Stimulated activated CD4-positive, alpha-beta T cell treated with anti-CD3 and anti-CD28 coated beads, Interleukin-4, amount 100 ng/mL, for 4 hours (primary cell): ENCODE measurements at places on chromosomes 5 and 9.

DNA sequence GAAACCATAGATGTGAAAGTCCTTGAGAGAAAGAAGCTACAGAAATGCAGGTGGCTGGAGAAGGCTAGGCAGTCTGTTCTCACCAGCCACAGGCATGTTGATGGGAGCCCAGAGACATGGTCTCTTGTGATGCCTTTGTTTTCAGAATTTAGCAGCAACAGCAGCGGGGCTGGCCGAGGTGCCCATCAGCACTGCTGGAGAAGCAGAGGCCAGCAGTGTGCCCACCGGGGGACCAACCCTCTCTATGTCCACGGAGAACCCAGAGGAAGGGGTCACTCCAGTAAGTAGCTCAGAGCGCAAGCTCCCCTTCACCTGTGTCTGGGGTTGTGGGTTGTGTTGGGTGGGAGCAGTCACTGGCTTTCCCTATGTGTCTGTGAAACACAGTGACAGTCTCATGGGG, 59.6 kb downstream of the COL15A1 start:
- no peak for DNase-seq

DNA sequence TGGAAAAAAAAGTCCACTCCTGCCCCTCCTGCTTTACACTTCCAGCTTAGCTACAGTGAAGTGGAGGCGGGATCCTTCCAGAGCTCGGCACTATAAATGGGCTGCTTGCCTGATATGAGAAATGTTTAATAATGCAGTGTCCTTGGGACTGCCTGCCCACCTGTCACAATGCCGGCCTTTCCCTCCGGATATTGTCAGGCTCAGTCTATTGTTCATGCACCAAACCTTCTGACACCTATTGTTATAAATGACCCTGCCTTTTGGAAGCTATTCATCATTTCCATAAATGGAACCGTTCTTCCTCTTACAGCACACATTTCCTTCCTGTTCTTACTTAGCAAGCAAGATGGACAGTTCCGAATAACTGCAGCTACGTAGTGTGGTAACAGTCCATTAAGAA, 146.3 kb downstream of the DMAC1 start:
- no peak for DNase-seq

GRCh38 chr9:88187631-88188030, 49.4 kb upstream of the SPATA31C2 start:
- no peak for DNase-seq

DNA sequence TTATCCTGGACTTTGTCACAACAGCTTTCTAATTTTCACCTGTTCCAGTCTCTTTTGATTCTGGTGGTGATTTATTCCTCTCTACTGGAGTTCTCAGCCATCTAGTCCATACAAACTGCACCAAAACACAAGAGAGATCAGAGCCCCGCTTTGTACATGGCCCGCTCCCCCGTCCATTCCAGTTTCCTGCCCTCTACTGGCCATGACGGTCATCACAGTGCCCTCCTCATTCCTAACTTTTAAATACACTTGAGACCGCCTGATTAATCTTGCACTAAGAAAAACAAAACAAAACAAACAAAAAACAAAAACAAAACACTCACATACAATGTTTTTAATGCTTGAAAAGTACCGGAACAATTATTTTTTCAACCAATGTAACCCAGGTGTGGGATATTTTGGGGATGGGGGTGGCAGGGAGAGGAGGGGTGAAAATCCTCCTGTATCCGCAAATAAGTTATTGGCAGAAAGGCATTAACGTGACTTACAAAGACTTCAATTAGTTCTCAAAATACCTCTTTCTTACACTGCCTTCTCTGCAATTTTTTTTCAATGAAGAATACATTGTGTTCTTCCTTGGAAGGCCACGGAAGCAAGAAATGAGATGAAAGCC, 84.8 kb upstream of the PAM start:
- no peak for DNase-seq

GRCh38 chr9:121367306-121368137, 2.5 kb downstream of the STOM start:
- no peak for DNase-seq

DNA sequence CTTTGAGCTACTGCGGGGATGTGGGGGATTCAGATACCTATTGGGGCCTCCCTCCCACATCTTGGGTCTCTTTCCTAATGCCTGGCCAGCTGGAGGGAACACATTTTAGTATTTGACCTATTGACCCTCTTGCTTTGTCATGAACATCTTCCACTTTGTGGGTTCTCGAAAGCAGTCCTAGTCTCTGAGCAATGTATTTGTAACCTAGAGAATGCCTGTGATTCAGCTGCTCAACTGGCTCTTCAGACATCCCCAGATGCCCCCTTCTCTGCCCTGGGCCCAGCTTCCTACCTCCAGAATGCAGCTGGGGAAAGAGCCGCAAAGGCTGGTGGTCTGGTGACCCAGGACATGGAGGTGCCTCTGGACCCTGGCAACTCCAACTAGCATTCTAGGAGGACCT, 32.2 kb downstream of the APTX start:
- no peak for DNase-seq

DNA sequence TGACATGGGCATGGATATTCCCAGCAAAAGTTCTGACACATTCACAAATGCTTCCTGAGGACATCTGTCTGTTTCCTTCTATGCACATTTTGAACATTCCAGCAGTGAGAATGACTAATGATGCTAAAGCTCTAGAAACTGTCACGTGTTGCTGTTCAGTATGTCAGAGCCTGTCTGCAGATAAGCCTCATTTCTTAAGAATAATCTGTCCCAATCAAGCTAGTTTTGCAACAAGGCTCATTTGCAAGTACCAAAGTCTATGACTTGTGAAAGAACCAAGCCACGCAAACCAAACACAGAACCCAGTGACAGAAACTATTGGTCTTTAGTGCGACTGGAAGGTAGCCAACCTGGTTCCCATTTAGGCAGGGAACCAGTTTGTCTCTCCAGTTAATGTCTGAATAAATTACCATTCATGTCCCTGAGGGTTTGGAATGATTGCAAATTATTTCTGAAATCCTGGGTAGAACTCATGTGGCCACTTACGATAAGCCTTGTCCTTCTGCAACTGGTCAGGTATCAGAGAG, 178.5 kb downstream of the C9orf152 start:
- no peak for DNase-seq

GRCh38 chr5:102796498-102796897, 41.4 kb downstream of the PAM start:
- DNase-seq, result no peak

DNA sequence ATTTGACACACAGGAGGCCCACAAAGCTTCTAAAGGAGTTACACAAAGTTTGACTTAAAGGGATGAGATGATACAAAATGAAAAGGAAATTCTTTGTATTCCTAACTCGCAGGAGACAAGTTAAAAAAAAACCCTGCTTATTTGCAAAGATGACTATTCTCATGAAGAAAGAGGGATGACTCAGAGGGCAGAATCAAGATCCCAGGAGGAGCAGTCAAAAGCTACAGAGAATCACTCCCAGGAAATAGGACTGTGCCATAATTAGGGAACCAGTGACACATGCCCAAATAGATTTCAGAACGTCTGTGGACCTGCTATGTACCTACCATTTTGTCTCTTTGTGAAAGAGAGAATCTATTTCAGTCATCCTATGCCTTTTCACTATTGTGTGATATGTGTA, 103.5 kb upstream of the ARRDC3 start:
- no peak for DNase-seq

DNA sequence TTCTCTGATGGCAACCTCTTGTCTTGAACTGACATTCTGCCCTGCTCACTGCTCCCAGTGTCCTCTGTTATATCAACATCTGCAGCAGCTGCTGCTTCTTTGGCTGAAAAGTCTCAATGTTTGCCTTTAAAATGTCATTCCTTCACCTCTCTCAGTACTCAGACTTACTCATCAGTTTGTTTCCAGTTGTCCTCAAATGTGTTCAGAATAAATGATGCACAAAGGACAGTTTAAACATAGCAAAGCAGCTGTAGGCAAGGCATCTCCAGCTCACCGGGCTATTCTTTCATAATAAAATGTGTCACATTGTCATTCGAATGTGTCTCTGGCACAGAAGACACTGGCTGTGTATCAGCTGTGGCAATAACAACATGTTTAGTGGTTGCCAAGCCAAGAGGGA, 590.9 kb upstream of the ZNF608 start:
- DNase-seq, result no peak

GRCh38 chr5:35443803-35444595, 173.7 kb upstream of the SPEF2 start:
- DNase-seq, result no peak

- DNase-seq, result no peak
These were observed 1181.0 kb upstream of the DMAC1 start for GRCh38 chr9:8980496-8981013.

- DNase-seq, result no peak
These were observed 8.4 kb downstream of the PTCH1 start for GRCh38 chr9:95508242-95508967.

DNA sequence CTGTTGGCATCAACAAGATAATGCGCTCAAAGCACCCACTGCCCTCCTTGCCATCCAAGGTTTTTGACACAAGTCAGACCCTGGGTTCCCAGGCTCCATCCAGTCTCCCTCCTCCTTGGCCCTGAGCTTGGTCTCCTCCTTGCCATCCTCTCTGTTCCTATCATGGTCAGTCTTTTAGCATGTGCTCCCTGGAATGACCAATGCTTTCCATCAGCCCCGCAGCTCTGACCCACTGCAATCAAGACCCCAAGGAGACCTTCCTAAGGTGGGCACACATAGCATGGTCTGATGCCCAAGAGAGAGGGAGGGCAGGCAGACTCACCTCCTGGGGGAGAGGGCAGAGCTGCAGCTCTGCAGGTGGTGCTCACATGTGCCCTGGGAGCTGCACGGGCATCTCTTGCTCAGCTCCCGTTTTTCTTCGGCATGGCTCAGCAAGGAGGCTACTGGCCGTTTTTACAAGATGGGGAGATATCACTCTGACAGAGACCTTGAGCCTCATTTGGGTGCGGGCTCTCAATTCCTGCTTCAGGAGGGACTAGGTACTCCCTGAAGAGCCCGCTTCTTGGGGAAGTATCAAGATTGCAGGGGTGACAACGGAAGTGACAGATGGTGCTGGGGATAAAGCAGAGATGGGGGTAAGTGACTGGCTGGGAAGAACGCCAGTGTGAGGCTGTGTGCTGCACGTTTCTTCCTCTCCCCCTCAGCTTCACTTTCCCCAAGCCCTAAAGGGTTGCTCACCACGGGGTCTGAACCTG, 3.3 kb downstream of the SEPTIN8 start:
- DNase-seq, result no peak

GRCh38 chr5:64147849-64148441, 17.7 kb upstream of the RNF180 start:
- DNase-seq, result no peak

DNA sequence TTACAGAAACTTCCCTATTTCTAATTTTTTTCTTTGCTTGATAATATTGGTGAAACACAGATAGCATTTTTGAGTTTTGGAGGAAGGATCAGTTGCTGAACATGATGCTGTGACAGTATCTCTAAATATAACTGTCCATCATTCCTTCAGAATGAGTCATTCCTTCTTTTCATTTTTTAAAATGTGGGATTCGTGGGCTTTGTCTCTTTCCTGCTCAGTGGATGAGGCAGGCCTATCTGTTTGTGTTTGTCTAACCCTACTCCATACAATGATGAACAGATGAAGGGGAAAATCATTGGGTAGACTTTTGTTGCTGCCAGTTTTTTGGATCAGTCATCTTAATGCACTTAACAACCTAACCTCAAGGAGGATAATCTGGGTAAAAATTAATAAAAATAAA, 15.7 kb upstream of the OR13C8 start:
- DNase-seq, result no peak

- no peak for DNase-seq
These were observed 58.4 kb upstream of the SH3GL2 start for GRCh38 chr9:17520268-17521064.

- no peak for DNase-seq
These were observed 16.3 kb downstream of the FBXW11 start for GRCh38 chr5:171989946-171990712.

DNA sequence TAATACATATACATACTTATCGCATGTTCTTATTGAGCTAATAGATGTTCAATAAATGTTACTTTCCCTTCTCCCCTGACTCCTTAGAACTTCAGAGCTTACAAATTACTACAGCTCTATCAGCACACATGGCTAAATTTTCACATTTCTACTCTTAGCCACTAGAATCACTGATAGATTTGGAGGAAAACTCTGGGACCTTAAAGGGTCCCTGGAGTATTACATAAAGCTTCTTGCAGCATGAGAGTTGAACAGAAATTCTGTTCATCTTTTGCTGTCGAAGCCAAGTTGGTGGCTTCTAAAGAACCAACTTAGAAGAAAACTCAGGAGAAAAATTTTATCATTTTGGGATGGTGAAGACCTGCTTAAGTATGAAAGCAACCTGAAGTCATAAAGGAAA, 15.5 kb downstream of the B4GALT1 start:
- DNase-seq, result no peak

GRCh38 chr9:1298046-1298445, 247.9 kb downstream of the DMRT2 start:
- DNase-seq, result no peak

DNA sequence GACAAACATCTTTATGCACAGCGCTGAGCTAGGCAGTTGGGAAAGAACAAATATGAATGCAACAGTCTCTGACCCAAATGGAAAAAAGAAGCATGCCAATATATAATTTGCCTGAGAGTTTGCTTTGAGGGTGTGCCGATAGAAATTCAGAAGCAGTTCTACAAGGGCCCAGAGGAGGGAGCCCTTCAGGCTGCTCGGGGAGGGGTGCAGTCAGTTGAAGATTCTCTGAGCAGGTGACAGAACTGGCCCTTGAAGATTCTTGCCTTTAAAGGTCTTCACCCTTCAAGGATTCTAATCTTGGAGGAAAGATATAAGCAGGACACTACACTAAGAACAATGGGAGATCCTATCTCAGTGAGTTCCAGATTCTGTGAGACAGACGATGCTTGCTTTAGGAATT, 3.7 kb upstream of the PAPPA start:
- no peak for DNase-seq

GRCh38 chr9:111231801-111232580, 98.0 kb downstream of the OR2K2 start:
- DNase-seq, result no peak

DNA sequence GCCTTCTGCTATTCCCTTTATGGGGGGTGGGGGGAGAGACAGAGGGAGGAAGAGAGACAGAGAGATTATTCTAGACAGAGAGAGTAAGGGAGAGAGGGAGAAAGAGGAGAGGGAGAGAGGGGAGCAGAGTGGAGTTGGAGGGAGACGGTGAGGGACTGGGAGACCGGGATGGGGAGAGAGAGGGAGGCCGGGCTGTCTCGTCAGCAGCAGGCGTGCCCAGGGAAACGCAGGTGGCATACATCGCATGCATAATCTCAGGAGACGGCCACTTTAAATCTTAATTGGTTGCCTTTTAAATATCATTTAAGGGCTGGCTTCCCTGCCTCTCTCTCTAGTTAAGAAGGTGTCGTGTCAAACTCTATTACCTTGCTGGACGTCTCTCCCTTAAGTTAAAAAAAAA, 8.4 kb downstream of the IRX4 start:
- DNase-seq, result no peak
